Suppressor macrophage (primary cell): ENCODE measurements at places on chromosomes 6 and 20.

- no peak for DNase-seq
These were observed 72.4 kb downstream of the GPX5 start for GRCh38 chr6:28597924-28598722.

- no peak for DNase-seq
These were observed 144.4 kb upstream of the PDE10A start for GRCh38 chr6:165807249-165807960.

GRCh38 chr6:47335466-47335865, 25.8 kb upstream of the TNFRSF21 start:
- DNase-seq, result peak; percentile 87

GRCh38 chr6:140082867-140083297, 708.4 kb upstream of the CITED2 start:
- DNase-seq, result peak; percentile 50

GRCh38 chr6:15089569-15090144, 156.2 kb upstream of the JARID2 start:
- peak; percentile 85 for DNase-seq

- no peak for DNase-seq
These were observed 8.4 kb downstream of the ARFGAP1 start for GRCh38 chr20:63280929-63281545.

DNA sequence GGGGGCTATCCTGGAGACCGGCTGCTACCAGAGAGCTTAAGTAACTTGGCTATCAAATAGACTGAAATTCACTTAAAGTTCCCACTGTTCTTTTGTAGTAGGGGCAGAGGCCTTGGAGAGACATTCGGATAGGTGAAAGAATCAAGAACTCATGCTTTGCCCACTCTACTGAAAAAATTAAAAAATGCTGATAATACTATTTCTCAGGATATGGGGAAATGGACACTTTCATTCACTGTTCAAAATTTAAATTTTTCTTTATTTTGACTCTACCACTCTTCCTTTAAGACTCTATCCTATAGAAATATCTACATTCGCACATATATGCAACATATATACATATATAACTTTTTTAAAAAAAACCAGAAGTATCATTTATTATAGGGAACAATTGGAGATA, 117.8 kb upstream of the CHD6 start:
- no peak for DNase-seq

- DNase-seq, result peak; percentile 65
These were observed 24.7 kb downstream of the ETV7 start for GRCh38 chr6:36362551-36363370.

DNA sequence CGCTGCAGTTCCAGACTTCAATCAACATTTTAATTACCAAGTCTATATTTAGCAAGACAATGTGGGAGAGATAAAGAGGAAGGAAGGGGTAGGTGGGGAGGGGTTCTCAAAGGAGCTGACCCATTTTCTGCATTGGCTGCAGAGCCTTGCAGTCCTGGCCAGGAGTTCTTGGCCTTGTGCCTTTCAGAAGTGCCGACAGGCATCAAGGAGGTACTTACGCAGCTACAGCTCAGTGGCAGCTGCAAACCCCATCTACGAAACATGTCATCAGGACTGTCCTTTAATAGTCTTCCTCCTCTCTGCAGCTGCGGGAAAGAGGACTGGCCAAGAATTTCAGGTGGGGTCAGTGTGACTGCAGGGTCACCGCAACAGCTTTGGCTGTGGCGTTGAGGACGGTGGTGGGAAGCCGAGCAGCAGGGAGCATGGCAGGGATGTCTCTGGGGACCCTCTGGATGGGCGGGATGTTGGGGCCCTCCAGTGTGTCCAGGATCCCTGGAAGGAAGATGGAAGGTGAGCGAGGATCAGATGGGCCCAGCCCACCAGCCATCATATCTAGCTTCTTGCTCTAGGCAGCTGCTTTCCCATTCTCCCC, 1.8 kb upstream of the LRRC73 start:
- DNase-seq, result no peak

DNA sequence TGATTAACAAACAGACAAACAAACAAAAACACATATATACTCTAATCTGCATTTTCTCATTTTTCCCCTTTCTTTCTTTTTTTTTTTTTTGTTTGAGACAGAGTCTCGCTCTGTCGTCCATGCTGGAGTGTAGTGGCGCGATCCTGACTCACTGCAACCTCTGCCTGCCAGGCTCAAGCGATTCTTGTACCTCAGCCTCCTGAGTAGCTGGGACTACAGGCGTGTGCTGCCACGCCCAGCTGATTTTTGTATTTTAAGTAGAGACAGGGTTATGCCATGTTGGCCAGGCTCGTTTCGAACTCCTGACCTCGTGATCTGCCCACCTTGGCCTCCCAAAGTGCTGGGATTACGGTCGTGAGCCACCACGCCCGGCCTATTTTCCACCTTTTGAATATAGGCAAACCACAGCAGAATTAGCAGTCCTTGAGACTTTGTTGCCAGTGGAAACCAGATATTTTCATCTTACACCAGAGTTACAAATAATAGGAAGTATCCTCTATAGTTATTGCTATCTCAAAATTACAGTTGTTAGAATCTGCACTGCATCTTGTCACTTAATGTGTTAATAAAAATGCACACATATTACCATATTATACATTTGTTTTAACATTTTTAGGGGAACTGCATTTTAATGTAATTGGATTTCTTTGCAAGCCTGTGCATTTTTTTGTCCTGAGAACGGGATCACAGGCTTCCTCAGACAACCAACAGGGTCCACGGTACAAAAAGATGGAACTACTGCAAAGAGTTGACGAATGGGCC, 208.2 kb upstream of the ZNF217 start:
- DNase-seq, result no peak

- DNase-seq, result no peak
These were observed 54.7 kb downstream of the PHF20 start for GRCh38 chr20:35826397-35826998.

DNA sequence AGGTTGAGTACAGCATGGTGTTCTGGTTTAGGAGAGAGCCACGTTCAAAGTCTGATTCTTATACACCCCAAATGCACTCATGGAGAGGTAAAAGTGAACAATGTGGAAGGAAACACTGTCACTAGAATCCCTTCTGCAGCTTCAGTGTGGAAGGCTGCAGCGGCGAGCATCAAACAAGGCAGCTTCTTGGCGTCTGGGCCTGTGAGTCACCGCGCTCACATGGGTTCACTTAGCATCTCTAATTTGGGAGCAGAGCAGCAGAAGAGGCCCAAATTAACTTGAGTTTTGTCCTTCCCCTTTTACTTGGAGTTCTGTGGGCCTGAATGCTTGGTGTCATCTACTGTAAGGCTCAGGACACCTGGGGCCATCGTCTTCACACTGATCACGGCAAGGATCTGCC, 10.9 kb upstream of the E2F1 start:
- DNase-seq, result peak; percentile 15

DNA sequence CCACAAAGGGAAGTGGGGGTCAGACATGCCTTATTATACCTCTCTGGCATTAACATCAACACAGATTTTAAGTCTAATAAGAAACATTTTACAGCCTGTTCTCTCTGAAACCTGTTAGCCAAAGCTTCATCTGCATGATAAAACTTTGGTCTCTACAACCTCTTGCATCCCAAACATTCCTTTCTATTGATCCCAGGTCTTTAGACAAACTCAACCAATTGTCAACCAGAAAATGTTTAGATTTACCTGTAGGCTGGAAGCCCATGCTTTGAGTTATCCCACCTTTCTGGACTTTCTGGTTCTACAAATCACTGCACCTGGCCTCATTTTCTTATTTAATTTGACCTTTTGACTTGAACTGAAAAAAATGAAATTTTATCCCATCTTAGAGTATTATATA, 20.8 kb downstream of the MCM8 start:
- no peak for DNase-seq

DNA sequence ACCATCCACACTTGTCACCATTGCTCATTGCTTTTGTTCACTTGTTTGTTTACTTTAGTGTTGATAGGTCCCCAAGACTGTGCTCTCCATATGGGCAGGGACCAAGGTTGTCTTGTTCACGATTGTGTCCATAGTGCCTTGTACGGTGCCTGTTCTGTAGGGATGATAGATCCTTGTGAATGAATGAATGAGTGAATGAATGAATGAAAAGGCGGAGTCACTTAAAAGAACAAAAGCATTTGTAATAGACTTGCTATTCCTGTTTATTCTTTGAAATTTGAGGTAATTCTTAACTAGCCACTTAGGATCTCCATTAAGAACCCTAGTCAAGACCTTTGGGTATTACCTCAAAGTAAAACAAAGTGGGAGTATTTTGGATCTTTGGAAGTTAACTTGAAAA, 47.0 kb downstream of the UTRN start:
- DNase-seq, result no peak

DNA sequence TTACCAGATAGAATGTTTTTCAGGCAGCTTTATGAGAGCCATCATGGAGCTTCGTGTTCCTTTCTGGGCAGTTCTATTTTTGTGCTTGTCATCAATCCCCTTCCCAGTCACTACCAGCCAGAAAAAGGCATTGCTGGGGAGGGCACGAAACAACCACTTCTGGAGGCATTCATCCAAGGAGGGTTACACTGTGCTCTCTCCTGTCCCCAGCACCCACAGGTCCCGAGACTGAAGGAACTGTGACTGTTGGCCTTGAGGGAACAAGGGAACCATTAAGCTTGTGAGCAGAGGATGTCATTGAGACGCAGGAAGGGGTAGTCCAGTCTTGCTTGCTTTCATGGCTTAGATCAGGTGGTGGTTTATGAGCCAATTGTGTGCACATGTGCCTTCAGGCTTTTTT, 20.1 kb upstream of the ENPP5 start:
- no peak for DNase-seq

GRCh38 chr6:66605971-66606370, 898.9 kb upstream of the EYS start:
- DNase-seq, result no peak

DNA sequence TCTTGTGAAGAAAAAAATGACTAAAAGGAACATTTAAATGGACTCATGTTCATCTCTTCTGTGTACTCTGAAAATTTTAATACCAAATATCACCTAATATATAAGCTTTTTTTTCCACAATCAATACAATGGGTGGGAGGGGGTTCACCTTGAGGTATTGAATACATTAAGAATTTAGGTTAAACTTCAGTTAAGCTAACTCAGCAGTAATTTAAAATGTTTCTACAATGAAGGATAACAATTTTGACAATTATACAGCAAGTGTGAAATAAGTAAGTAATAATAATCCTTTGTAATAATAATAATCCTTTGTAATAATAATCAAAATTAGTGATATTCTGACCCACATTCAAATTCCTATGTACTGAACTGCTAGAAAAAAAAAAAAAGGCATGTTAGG, 136.0 kb downstream of the PRKN start:
- DNase-seq, result no peak

DNA sequence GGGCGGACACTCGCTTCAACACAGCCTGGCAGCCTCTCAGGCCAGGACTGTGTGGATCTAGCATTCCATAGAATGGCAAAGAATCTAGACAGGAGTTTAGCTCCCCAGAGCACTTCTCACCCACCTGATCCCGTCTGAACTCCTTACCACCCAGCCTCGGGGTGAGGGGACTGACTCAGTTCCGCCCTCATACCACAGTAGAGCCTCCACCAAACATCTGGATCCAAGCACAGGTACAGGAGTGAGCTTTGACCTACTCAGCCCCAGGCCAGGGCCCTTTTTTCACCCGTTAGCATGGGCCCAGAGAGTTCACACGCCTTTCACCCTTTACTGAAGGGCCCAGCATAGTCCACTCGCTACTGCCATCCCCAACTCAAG, 715 bp downstream of the PSMF1 start:
- DNase-seq, result no peak

GRCh38 chr6:84332139-84333034, 104.9 kb upstream of the CEP162 start:
- no peak for DNase-seq

- no peak for DNase-seq
These were observed 7.1 kb upstream of the TXNDC5 start for GRCh38 chr6:7917729-7918128.

DNA sequence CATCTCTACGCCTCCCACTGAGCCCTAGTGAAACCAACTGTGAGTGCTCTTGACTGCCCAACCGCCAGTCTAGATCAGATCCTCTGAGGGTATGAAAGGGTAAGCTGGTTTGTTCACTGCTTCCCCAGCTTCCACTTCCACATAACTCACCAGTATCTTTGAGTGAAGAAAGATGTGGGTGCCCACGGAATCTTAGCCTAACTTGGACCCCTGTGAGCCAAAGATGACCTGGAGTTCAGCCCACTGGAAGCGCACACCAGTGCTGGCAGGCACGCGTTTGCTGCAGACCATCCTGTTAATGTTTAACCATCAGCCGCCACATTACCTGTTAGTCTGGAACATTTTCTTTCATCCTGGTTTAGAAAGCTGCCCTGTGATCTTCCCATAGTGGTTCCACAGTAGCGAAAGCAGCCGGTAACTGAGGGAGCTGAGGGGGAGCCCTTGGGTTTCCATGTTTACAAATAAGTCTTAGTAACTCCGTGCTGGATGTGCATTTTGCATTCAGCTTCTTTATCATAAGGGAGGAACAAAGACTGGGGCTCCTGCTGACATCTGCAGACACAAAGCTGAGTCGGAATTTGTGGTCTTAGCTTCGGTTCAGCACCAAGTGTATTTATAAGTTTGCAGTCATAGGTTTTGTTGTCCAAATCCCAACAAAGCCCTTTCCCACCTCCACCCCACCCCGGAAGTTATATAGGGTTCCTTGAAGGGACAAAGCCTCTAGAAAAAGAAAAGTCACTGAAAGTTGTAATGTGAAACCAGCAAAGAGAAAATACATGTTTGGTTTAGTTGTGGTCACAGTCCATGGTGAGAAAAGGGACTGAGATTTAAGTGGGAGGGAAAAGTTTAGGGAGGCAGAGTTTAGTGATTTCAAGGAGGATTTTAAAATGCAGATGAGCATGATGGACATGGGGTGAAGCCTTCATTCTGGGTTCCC, 71.0 kb downstream of the SSR1 start:
- peak; percentile 42 for DNase-seq

GRCh38 chr20:24134930-24135329, 146.4 kb upstream of the GGTLC1 start:
- DNase-seq, result no peak

DNA sequence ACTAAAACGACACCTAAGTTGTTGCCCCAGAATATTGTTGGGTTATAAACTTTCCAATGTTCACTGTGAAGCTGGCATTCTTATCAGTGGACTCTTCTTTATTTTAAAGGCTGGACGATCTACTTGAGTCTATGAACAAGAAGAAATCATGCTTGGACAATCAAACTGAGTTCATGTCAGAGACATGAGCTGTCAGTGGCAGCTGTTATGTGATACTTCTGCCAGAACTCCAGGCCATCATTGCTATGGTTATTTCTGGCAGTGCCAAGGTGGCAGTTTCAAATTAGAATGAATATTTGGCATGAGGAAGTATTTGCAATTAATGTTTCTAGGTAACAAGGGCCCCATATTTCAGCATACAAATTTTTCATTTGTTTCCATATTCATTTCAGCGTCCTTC, 417.3 kb downstream of the LMBRD1 start:
- DNase-seq, result no peak

DNA sequence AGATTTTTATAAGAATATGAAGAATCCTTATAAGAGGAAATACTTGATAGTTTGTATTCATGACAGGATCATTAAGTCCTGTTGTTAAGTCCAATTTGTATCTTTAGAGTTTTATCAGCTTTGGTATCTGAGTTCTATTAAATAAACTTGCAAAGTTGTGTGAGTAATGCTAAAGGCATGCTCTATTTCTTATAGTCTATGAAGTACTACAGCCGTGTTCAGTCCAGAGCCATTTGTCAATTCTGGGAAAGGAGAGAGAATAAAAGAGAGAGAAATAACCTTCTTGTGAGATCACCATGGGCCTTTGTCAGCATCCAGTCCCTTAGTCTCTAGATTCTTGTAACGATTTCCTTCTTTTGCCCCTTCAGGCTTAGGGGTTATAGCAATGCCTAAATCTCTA, 181.2 kb upstream of the POU3F2 start:
- DNase-seq, result no peak

- DNase-seq, result no peak
These were observed 22.2 kb downstream of the RIN2 start for GRCh38 chr20:19780261-19780660.
